ENCODE measurements at places on chromosomes 3 and 15. TPM values are rescaled to one million over a fixed set of nuclear protein-coding genes. Genes with fewer than 3 reads are reported as not detected.

CMTM6 gene
- total RNA-seq, result 60.2 TPM

ZNF592 gene
- 14.1 TPM for total RNA-seq

PCLAF gene
- 9.4 TPM for total RNA-seq

MESP2 gene
- not detected for total RNA-seq

SCAMP5 gene
- total RNA-seq, result 28.4 TPM

CAPN3 gene
- total RNA-seq, result 19.2 TPM

SERINC4 gene
- not detected for total RNA-seq

HTR3E gene
- not detected for total RNA-seq

LRRK1 gene
- 5.2 TPM for total RNA-seq

BNC1 gene
- total RNA-seq, result 0.22 TPM

HRG gene
- 0.11 TPM for total RNA-seq

CCR3 gene
- 0.20 TPM for total RNA-seq

NXPE3 gene
- 23.0 TPM for total RNA-seq

GOLGA6D gene
- 0.10 TPM for total RNA-seq

KLF15 gene
- total RNA-seq, result 15.8 TPM

CKMT1A gene
- 21.5 TPM for total RNA-seq

SYNPR gene
- 83.5 TPM for total RNA-seq

AQP9 gene
- 5.6 TPM for total RNA-seq

VILL gene
- 12.3 TPM for total RNA-seq

AMIGO3 gene
- 0.30 TPM for total RNA-seq

TMEM202 gene
- not detected for total RNA-seq

TEX9 gene
- total RNA-seq, result 22.4 TPM

WDR82 gene
- 123 TPM for total RNA-seq

ST3GAL6 gene
- 14.2 TPM for total RNA-seq

RTP1 gene
- 0.61 TPM for total RNA-seq

PLIN1 gene
- total RNA-seq, result 0.89 TPM

DPPA2 gene
- not detected for total RNA-seq

SPSB4 gene
- 5.3 TPM for total RNA-seq

RBP2 gene
- not detected for total RNA-seq

PLA1A gene
- total RNA-seq, result 1.9 TPM

FBXW12 gene
- 0.61 TPM for total RNA-seq

ARHGEF26 gene
- 30.6 TPM for total RNA-seq

TMEM266 gene
- 4.9 TPM for total RNA-seq

GRAMD1C gene
- 17.7 TPM for total RNA-seq

FGF12 gene
- 34.1 TPM for total RNA-seq

XPC gene
- total RNA-seq, result 32.6 TPM

GPR62 gene
- total RNA-seq, result 4.6 TPM

FRMD4B gene
- 40.9 TPM for total RNA-seq

ACAP2 gene
- total RNA-seq, result 71.7 TPM

ZFYVE19 gene
- total RNA-seq, result 25.2 TPM

CTXN2 gene
- total RNA-seq, result 2.0 TPM

CATSPER2 gene
- 2.6 TPM for total RNA-seq

FETUB gene
- total RNA-seq, result not detected

Measured in spinal cord (tissue), 10 donors.